Activated naive CD4-positive, alpha-beta T cell treated with anti-CD3 and anti-CD28 coated beads, Interleukin-2, amount 50 U/mL, for 72 hours (primary cell): ENCODE measurements at places on chromosomes 1 and 21.

GRCh38 chr21:38680401-38680800 is 125.3 kb upstream of the ETS2 start:
- no peak for DNase-seq

DNA sequence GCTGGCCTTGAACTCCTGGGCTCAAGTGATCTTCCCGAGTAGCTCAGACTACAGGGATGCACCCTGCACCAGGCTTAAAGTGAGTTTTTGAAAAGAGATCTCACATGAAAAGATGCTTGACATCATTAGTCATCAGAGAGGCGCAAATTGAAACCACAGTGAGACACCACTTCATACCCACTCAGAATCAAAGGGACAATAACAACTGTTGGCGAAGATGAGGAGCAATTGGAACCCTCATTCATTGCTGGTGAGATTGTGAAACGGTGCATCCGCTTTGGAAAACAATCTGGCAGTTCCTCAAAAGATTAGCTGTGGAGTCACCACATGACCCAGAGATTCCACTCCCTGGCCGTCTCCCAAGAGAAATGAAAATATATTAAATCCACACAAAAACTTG is 122.3 kb downstream of the PGBD5 start:
- DNase-seq, result no peak

GRCh38 chr21:42423197-42423675 is 19.5 kb downstream of the UBASH3A start:
- peak; percentile 58 for DNase-seq

DNA sequence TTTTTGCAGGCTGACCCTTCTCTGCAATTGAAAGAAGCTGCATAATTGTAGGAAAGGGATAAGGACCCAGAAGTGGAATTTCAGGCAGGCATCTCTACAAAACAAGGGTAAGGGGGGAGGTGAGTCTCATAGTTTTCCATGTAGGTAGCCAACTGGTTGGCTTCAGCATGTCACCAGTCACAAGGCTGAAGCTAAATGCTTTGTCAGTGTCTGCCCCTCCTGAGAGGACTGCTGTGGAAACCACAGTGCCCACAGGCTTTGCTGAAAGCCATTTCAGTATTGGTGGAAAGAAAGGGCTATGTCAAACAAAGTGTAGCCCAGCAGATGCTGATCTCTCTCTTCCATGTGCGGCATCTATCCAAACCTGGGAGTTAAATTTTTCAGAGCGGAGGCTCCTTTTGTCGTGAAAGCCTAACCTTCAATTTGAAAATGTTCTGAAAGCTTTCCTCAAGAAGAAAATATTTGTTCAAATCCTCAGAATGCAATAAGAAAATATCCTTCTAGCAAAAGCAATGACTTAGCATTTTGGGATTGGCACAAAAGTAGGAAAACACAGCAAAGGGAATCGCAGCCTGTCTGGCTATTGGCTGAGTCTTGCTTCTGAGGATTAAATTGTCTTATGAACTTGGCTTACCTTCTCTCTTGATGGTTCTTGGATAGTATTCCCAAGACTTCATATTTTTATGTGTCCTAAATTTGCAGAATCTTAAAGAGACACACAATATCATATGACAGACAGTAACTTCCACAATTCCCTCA is 591.7 kb downstream of the PLPP3 start:
- DNase-seq, result no peak

GRCh38 chr1:105386489-105386888 is 1636.8 kb downstream of the AMY1C start:
- DNase-seq, result no peak

DNA sequence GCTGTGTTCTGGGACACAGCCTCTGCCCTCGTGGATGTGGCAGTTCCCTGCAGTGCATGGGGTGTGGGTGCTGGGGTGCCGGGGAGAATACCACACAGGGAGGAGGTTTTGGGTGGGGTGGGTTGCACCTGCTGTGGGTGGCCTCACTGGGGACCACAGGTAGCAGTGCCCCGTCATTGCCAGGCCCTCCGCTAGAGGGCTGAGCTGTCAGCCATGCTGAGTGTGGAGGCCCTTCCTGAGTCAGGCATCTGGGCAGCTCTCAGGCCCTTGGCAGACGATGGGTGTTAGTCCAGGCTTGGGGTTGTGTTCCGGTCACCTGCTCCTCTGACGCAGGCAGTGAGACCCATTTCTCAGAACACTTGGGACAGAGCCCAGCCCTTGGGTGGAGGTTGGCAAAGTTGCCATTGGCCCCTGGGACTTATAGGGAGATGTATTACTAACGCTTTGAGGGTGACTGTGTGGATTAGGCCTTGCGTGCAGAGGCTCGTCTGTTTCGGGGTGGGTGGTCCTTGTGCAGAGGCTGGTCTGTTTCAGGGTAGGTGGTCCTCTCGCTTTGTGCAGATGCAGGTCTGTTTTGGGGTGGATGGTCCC is 23.9 kb downstream of the PCNT start:
- DNase-seq, result no peak

DNA sequence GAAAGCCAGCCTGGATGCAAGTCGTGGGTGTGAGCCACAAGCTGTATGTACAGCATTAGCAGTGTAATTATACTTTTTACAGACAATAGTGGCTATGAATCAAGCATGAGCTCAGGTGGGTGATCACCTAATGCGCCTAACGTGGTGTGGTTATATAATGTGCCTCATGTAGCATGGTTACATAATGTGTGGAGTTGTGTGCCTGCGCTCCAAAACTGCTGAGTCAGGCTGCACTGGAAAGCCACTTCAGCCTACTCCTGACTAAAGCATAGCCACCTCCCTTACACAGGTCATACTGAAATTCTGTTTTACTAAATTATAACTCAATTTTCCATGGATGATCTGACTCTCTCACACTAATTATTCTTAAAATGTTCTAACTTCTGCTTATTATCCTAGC is 69.8 kb downstream of the KCNT2 start:
- DNase-seq, result no peak

- DNase-seq, result no peak
These were observed 59.1 kb downstream of the ERO1B start for GRCh38 chr1:236222632-236223031.

- no peak for DNase-seq
These were observed 20.9 kb upstream of the TACSTD2 start for GRCh38 chr1:58597996-58598395.

- no peak for DNase-seq
These were observed 8.2 kb upstream of the PEAR1 start for GRCh38 chr1:156885314-156885713.

- DNase-seq, result no peak
These were observed 103.6 kb downstream of the SCMH1 start for GRCh38 chr1:41138549-41138948.

DNA sequence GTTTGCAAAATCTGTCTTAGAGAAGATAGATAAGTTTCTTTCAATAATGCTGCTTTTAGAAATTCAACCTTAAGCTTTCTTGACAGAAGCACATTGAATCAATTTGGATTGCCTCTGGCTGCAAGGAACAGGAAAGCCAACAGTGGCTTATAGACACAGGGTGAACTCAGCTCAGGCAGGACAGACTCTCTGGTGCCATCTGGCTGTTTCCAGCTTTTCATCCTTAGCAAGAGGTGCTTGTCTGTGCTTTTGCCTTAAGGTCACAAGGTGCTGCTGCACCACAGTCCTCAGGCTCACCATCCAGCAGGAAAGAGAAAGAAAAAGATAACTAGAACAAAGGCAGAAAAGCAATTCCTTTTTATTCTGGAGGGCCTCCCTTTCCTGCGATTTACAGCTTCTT is 93.7 kb upstream of the ETS2 start:
- DNase-seq, result no peak

DNA sequence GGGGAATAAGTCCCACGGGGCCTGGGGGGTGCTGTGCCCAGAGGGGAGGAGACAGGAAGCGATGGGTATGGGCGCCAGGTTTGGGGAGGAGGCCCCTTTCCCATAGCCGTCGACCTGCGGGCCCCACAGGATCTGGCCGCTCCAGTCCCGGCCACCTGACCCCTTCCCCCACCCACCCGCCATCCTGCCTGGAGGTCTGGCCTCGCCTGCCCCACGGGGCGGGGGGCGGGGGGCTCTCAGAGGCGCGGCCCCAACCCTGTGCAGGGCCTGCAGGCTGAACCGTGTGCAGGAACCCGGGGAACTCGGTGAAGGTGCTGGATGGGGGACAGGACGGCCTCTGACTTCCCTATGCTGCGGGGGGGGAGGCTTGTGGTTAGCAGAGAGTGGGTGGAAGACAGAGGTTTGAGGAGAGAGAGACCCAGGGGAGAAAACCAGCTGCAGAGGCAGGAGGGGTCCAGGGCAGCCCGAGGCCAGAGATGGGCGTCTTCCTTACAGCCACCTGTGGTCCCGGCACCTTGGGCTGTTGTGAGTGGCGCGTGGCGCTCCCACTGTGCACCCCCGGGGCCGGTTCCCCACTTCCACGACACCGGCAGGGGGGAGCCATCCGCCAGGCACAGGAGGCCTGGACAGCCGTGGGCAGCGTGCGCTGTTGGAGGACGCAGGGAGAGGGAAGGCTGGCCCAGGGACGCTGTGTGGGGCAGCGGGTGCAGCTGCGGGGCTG is 2.5 kb upstream of the TNFRSF18 start:
- no peak for DNase-seq

- DNase-seq, result no peak
These were observed 859 bp upstream of the LRRC8B start for GRCh38 chr1:89523572-89524368.

DNA sequence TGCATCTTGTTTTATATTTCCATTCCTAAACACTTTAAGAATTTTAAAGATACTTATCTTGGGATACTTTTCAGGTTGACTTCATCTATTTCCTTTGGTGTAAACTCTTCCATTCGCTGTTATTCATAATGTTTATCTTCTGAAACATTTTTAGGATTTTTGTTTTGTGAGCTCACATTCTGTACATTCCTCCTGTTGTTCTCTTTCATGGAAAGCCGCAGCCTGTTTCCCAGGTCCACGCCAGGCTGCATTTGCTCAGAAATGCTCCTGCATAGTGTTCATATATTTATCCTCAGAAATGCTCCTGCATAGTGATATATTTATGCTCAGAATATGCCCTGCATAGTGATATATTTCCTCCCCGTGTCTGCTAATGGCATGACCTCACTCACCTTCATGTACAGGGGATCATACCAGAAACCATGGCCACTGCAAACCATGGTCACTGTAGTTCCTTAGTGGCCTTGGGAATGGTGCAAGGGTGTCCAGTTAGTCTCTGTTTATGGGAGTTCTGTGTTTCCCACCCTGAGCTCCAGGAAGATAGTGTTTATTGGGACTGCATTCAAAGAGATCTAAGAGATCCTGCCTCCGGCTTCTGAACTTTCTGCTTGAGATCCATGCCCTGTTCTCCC is 153.9 kb upstream of the GREM2 start:
- DNase-seq, result no peak

DNA sequence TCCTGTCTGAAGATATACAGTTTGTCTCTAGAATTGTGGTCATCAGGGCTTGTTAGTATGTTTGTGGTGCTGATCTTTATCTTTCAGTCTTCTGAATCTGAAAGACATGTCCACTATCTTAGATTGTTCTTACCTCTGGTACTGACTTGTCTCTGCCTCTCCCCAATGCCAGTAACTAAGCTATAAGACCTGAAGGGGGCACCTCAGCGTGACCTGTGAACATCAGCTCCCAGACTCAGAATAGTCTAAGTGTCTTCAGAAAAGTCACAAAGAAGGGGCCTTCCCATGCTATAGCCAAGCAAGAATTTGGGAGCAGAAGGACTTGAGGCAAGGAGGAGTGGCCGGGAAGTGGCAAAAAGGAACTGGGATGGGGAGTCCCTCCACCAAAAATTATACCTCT is 178.1 kb downstream of the NTNG1 start:
- no peak for DNase-seq

DNA sequence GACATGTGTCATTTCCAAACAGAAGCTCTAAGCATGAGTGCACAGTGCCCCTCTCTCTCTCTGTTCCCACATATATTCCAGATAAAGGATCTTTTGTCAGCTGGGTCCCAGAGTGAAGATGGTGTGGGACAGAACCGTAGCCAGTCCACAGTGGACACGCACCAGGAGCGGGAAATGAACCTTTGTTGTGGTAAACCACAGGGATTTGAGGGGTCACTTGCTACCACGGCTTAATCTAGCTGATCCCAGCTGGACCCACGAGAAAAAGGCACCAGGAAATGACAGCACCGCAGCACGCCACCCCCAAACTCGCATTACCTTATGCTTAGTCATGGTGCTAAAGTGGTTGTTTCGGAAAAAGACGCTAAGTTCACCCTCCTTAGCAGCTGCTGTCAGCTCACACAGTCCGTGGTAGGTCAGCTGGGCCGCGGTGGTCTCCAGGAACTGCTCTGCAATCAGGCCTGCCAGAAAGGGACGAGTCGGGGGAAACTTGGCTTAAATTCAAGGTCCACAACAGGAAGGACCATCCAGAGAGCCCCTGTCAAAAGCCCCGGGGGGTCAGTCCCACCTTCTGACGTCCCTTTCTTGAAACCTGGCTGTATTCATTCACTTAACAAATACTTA is 7.5 kb downstream of the MINDY1 start:
- no peak for DNase-seq

DNA sequence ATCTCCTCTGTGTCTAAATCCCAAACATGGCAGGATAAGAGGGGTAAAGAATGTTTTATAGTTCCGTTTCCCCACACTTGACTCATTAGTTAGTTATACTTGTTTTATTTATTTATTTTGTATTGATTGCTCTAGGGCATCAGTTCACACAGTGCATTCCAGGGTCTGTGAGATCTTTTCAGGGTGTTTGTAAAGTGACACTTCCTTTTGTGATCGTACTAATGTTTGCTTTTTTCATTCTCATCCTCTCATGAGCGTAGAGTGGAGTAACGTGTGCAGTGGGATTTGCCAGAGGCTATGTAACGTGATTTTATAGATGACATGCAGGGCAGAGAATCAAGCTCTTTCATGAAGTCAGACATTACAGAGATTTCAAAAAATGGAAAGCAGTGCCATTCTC is 103.2 kb downstream of the SCCPDH start:
- no peak for DNase-seq

DNA sequence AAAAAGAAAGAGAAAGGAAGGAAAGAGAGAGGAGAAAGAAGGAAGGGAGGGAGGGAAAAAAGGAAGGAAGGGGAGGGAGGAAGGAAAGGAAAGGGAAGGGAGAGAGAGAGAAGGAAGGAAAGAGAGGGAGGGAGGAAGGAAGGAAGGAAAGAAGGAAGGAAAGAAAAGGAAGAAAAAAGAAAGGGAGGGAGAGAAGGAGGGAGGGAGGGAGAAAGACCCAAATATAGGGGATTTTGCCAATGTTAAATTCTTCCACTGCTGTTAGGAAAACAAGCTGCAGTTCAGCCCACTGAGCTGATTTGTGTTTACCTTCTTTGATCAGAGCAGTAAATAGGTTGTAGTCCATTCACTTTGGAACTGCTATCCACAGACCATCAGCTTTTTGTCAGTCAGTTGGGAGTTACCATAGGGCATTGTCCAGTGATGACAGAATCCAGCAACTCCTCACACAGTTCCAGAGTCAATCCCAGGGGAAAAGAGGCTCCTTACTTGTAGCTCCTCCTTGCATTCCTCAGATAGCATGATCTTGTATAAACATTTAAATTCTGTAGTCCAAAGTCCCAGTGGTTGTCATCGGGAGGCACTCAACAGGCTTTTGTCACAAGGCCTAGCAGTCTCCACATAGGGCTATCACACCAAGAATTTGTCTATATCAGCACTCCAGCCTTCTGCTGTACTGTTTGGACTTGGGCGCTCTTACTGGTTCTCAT is 13.5 kb upstream of the PPP1R8 start:
- no peak for DNase-seq

GRCh38 chr1:4146614-4147013 is 246.5 kb upstream of the C1orf174 start:
- DNase-seq, result no peak
